Neural crest cell (in vitro differentiated cells): ENCODE measurements at places on chromosomes 11 and 22.
A peak's percentile ranks its signal among the peaks of the same experiment; 100 is the strongest.

DNA sequence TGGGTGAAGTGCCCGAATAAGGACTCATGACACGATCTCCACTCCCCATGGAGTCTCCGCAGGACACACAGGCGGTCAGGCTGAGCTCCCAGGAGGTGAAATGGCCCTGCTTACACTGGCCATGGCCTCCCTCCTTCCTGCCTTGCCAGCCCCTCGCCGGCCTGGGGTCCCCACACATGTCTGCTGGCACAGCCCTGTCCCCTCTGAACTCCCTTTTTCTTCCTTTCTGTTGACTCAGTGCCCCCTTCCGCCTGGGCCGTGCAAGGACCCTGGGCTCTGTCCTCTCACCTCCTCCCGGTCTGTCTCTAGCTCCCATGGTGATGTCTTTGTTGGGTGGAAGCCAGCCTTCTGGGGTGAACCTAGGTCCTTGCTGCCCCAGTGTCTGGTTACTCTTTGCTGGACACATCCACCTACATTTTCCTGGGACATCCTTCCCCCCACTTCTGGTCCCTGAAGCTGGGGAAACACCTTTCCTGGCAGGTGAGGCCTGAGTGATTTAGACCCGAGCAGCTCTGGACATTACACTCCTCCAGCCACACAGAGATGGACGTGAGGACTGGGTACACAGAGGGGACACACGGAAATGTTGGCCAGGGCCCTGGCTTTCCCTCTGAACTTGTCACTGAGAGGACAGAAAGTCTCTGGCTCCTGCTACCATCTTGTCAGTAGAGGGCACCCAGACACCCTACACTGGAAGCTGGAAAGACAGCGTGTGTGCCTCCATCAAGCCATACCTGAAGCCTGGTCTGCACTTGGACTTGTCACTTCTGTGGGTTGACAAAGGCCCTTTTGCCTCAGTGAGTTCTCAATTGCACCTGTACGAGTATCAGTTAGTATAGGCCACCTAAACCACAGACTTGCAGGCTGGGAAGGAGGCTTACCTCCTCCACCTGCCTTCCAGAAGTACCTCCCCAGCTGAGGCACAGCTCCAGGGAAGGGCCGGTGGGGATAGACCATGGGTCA lies 864.3 kb downstream of the TBC1D22A start:
- no peak for DNase-seq

- no peak for DNase-seq
Observed at GRCh38 chr11:75350743-75351540, 519 bp downstream of the ARRB1 start.

- no peak for DNase-seq
Observed at GRCh38 chr11:102911758-102912481, 37.1 kb upstream of the MMP12 start.

GRCh38 chr22:23376256-23376655 lies 195.9 kb downstream of the BCR start:
- DNase-seq: no peak

GRCh38 chr11:79119491-79120284 lies 321.1 kb downstream of the TENM4 start:
- peak; percentile 29 for DNase-seq

GRCh38 chr22:42323971-42324370 lies 53.5 kb upstream of the TCF20 start:
- no peak for DNase-seq

- DNase-seq: no peak
Observed at GRCh38 chr11:111639226-111639925, 37.1 kb downstream of the SIK2 start.

DNA sequence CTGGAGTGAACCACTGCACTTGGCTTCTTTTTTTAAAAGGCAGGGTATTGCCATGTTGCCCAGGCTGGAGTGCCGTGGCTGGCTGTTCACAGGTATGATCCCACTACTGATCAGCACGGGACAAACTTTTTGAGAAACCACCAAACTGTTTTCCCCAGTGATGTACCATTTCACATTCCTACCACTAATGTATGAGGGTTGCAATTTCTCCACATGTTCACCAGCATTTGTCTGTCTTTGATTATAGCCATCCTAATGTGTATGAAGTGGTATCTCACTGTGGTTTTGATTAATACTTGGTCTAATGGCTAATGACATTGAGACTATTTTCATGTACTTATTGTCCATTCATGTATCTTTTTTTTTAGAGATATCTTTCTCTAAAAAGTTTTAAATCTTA lies 41.5 kb upstream of the EP300 start:
- no peak for DNase-seq

DNA sequence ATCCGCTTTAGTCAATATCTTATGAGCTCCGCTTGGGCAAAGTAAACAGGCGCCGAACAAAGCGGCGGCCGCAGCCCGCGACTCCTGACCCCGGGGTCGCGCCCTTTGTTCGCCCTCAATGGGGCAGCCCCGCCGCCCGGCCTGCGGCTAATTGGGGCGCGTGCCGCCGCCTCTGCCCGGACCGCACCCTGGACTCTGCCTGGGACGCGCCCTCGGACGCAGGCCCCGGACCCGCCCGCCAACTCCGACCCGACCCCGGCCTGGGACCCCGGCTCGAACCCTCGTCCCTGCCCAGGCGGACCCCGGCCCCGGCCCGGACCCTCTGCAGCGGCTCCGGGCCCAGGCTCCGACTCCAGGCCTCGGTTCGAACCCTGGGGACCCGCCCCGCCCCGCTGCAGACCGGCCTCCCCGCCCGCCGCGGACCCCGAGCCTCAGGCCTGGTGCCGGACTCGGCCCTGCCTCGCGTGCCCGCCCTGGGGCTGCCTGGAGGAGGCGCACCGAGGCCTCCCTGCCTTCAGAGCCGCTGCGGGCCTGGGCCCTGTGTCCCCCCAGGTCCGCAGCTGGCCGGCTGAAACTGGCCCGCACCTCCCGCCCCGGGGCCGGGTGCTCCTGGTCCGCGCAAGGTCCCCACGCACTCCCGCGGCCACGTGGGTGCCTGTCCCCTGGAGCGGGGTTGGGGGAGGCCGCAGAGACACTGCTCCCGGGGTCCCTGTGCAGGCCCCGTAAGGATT lies 84.7 kb upstream of the WNT7B start:
- no peak for DNase-seq

DNA sequence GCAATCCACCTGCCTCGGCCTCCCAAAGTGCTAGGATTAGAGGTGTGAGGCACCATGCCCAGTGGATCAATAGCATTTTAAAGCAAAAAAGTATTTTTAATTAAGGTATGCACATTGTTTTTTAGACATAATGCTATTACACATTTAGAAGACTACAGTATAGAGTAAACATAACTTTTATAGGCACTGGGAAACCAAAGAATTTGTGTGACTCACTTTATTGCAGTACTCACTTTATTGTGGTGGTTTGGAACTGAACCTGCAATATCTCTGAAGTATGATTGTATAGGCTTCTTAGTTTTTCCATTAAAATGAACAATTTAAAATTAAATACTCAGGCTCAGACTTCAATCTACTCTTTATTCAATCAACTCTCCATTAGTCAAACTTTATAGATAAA lies 17.5 kb upstream of the CD3E start:
- no peak for DNase-seq

- DNase-seq: no peak
Observed at GRCh38 chr11:36711104-36711825, 113.2 kb upstream of the RAG2 start.

DNA sequence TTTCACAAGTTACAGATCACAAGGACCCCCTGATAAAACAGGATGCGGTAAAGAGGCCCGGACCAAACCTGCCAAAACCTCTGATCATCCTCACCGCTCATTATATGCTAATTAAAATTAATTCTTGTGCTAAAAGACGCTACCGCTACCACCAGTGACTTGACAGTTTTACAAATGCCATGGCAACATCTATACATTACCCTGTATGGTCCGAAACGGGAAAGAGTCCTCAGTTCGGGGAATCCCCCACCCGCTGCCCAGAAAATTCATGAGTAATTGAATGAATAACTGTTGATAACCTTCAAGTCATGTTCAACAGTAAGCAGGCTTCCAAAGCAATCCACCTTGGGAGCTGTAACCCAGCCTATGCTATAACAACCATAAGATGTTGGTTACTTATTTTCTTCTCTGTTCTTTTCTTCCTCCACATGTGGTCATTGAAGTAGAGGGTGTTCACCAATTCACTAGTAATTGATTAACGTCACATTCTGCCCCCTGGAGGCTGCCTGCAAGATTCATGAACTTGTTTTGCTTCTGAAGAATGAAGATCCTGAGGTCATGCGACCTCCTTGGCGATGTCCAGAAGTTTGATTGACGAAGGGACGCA lies 20.6 kb downstream of the APOBEC3H start:
- DNase-seq: peak; percentile 46

DNA sequence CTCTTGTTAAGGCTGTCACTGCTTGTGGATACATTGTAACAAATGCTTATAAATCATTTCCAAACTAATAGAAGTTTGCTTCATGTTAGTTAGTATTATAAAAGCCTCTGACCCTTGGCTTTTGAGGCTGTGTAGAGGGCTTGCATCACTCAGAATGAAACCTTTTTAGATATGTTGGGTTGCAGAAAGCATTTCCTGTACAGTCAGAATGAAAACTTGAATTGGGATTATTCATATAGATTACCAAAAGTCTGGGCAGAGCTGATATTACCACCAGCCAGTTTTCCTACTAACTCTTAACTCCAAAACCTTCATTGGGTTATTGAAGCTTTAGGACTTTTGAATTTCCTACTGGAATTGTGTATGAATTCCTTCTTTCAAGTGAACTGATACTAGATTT lies 12.0 kb downstream of the KMT2A start:
- DNase-seq: no peak

GRCh38 chr11:41714101-41714500 lies 254.6 kb upstream of the LRRC4C start:
- DNase-seq: no peak

DNA sequence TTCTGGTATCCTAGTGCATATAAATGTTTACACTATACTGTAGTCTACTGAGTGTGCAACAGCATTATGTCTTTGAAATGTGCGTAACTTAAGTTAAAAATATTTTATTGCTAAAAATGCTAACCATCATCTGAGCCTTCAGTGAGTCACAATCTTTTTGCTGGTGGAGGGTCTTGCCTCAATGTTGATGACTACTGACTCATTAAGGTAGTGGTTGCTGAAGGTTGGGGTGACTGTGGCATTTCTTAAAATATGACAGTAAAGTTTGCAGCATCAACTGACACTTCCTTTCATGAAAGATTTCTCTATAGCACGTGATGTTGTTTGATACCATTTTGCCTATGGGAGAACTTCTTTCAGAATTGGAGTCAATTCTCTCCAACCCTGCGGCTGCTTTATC lies 8.5 kb upstream of the CREBZF start:
- DNase-seq: no peak

- no peak for DNase-seq
Observed at GRCh38 chr11:24661331-24661730, 164.5 kb downstream of the LUZP2 start.

DNA sequence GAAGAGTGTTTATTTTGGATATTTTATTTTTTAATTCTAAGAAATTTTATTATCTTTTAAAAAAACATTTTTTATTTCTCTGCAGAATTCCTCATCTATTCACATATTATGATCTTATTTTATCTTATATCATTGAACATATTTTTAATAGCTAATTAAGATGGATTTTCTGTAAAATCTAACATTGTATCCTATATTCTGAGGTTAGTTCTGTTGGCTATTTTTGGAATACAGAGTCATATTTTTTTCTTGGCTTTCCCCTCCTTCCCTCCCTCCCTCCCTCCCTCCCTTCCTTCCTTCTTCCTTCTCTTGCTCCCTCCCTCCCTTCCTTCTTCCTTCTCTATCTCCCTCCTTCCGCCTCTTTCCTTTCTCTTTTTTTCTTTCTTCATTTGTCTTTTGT lies 2326.6 kb upstream of the RAG2 start:
- no peak for DNase-seq

- no peak for DNase-seq
Observed at GRCh38 chr22:32650553-32651345, 150.8 kb upstream of the TIMP3 start.

- DNase-seq: no peak
Observed at GRCh38 chr11:22982903-22983302, 122.6 kb upstream of the CCDC179 start.

GRCh38 chr22:49964136-49965090 lies 3.8 kb downstream of the PIM3 start:
- no peak for DNase-seq

- DNase-seq: no peak
Observed at GRCh38 chr11:62573006-62573591, 592 bp downstream of the EEF1G start.

- DNase-seq: no peak
Observed at GRCh38 chr11:116928845-116929244, 91.4 kb upstream of the APOA1 start.

DNA sequence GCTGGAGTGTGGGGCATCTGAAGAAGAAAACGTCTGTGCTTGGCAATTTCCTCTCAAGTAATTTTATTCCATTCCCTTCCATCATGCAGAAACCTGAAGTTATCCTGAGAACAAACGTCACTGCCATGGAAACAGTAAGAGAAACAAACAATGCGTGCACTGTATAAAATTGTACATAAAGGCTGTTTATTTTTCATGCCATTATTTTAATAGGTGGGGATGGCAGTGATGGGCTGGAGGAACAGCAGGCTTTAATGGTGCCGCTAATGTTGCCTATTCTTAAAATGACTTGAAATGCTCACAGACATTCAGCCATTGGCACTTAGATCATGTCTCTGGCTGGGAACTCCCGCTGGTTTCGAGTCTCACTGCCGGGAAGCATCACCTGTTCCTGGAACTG lies 7.5 kb upstream of the SEZ6L start:
- no peak for DNase-seq
